ENCODE measurements at places on chromosomes 1 and 21.

DNA sequence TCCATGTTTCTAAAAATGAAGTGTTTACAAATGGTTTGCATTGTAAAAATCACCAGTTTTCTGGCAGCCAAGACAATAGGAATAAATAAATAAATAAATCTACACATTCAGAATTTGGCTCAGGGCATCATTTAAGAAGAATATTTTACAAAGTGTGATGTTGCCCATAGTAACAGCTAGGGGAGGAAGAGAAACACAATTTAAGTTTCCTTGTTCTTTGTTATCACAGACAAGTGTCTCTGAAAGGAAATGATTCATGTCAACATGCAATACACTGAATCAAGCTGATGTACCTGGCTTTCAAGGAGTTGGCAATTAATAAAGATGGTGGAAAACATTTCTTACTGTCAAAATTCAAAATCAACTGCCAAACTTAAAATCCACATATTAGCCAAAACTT, 74.7 kb downstream of the LHX8 start:
- no peak for DNase-seq

DNA sequence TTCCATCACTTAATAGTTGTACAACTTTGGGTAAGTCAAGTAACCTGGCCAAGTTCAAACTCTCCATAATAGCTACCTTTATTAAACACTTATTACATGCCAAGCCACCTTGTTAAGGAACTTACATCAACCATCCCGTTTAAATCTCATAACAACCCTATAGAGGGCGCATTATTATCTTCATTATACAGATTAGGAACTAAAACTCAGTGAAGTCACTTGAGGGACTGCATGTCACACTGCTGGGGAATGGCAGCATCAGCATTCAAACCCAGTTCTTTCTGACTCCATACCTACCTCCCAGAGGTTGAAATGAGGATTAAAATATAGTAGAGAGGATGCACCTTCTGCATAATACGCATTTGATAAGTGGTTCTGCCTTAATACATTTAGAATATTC, 47.1 kb upstream of the PLA2G2C start:
- no peak for DNase-seq

GRCh38 chr1:155126556-155127104, 1.0 kb upstream of the EFNA1 start:
- peak; percentile 39 for DNase-seq

GRCh38 chr1:73839922-73840321, 358.1 kb downstream of the LRRIQ3 start:
- no peak for DNase-seq

Data from progenitor cell of endocrine pancreas (in vitro differentiated cells).